ENCODE measurements at places on chromosomes 5 and 9.

DNA sequence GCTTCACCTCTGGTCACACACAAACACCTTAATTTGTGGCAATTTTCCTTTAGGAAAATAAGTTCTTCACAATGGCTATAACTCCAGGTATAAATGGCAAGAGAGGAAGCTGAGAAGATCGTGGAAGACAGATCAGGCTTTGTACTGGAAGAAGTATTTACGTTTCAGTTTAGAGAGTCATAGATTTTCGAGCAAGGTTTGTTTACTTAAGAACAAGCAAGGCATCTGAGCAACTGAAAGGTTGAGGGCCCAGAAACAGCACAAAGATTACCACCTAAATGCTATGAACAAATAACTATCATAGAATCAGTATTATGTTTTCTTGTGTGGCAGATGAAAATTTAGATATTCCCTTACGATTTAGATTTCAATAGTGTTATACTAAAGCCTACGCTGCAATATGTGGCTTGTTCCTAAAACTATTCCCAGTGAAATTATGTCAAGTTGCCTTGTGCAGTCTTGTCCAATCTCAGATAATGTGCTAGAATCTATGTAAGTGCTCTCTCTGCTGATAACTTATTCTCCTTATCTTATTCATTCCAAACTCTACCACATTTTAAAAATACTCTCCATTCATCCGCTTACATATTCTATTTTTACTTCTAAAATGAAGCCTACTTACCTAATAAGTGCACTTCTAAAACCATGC is 6.7 kb downstream of the SLCO4C1 start:
- no peak for DNase-seq

- DNase-seq = no peak
These were observed 89.3 kb downstream of the STARD4 start for GRCh38 chr5:111422747-111423720.

- no peak for DNase-seq
These were observed 75.8 kb upstream of the IER5L start for GRCh38 chr9:129253803-129254381.

GRCh38 chr5:2131826-2132496 is 249.2 kb upstream of the IRX4 start:
- no peak for DNase-seq

DNA sequence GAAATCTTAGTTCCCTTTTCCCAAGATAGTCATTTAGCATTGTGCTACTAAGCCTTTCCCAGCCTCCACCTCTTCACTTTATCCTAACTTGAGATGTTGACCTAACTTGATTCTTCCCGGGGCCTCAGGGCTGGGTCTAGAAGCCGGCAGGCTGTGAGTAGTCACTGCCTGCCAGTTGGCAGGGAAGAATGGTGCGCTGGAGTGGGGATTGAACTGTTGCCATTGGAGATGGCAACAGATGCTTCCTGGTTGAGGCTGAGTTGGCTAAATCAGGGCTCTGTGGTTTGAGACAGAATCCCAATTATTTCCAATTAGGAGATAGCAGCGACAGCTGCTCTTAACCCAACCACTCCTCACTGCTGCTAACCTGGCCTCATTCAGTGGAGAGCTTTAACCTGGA is 343.1 kb downstream of the BRINP1 start:
- DNase-seq = peak; percentile 3

DNA sequence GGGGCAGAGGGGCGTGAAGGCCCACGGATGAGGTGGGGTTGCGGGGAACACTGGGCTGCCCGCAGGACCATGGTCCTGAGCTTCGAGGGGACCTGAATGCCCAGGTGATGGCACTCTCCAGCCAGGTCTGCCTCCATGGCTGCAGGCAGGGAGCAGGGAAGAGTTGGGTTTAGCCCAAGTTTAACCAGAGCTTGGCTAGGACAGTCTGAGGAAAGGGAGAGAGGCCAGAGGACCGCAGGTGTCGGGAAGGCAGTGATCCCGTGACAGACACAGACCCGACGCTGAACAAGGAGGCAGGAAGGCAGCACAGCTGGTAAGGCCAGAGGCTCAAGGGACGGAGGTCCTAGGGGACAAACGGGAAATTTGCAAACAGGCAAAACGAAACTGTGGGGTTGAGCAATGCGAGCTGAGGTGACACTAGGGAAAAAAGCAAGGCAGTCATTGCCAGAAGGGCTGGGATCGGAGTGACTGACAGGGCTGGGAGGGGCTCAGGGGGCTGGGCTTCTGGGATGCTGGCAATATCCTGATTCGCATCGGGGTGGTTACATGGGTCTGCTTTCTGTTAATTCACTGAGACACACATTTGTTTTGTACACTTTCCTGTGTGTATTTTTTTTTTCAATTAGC is 25.0 kb downstream of the ARPC5L start:
- no peak for DNase-seq

DNA sequence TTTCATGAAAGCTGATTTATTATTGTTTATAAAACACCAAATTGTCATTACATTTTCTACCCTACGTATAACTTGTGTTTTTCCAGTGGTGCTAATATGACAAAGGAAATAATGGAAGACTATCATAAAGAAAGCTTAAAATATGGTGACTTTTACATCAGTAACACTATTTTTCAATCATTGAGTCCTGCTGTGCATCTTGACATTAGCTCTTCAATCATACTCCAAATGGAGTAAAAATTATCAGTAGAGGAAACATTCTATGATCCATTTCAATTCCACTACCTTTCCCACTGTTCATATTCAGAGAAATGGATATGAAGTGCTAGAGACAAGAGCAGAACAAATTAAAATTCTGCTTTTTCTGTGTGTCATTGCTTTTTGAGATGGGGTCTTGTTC is 536.6 kb downstream of the RAB3C start:
- no peak for DNase-seq

- no peak for DNase-seq
These were observed 490.9 kb upstream of the RGMB start for GRCh38 chr5:98282521-98282920.

DNA sequence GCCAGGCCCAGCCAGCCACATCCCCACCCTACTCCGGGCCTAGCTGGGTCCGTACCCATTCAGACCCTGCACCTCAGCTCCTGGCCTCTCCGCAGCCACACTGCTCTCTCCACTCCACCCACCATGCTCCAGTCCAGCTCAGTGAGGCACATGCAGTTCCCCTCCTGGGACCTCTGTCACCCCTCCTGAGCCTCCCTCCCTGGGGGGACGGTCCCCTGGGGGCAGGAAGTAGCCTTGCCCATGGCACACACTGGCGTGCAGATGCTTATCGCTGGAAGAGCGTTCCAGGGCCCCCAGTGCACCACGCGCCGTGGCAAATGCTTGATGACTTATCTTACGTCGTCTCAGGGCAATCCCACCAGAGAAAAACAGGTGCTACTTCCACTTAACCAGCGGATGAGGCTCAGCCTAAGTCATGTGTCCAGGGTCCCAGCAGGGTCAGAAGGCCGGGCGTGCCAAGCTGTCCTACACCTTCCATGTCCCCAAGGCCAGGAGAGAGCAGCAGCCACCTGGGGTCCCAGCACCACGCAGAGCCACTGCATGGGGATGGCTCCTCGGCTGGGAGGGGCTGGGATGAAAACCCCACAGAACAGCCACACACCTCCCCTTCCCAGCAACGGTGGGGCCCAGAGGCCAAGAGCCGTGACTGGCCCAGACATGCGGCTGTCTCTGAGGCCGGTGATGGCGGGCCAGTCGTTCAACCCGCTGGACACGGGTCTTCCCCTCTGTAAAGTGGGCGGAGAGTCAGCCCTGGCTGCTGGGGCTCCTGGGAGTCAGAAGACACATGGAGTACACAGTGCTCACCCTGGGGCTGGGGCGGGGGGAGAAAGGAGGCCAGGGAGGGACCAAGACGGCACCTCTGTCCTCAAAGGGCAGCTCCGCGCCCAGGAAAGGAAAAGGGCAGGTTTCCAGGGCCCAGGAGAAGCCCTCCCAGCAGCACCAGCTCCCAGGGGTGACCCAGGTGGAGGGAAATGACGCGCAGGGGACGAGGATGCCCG is 2.6 kb upstream of the CCDC187 start:
- DNase-seq = no peak

GRCh38 chr5:167694325-167695147 is 596.9 kb upstream of the WWC1 start:
- no peak for DNase-seq

DNA sequence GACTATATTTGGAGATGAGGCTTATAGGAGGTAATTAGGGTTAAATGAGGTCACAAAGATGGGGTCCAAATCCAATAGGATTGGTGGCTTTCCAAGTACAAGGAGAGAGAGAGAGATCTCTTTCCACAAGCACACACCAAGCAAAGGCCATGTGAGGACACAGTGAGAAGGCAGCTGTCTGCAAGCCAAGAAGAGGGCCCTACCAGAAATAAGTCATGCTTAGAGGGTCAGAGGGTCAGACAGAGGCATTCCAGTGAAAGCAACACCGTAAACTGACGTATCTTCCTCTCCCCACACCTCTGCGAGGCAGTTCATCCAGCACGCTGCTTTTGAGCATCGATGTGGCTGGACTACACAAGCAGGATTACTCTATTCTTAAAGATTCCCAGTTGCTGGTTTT is 87.9 kb downstream of the SLC1A3 start:
- no peak for DNase-seq

GRCh38 chr5:139839918-139840317 is 44.3 kb downstream of the PSD2 start:
- no peak for DNase-seq

DNA sequence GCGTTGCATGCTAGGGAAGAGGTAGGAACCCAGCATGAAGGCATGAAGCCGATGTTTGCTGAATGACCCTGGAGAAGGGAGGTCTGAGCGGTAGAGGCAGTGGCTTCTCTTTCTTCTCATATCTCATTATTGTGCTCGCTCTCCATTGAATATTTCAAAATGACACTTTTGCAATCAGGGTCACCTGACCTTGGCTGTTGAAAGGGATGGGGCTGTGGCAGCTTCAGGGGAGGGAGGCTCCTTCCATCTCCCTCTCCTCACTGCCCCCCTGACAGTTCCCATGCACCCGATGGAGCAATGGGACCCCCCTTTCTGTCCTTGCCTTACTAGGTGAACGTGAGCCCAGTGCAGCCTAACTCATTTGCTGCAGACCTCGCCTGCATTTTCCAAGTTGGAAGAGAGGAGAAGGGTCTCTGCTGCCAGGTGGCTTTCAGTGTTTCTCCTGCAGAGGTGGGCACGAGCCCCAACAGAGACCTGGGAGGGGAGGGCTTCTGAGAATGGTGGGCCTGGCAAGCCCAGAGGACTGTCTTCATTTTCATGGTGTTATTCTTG is 17.9 kb downstream of the STC2 start:
- no peak for DNase-seq

DNA sequence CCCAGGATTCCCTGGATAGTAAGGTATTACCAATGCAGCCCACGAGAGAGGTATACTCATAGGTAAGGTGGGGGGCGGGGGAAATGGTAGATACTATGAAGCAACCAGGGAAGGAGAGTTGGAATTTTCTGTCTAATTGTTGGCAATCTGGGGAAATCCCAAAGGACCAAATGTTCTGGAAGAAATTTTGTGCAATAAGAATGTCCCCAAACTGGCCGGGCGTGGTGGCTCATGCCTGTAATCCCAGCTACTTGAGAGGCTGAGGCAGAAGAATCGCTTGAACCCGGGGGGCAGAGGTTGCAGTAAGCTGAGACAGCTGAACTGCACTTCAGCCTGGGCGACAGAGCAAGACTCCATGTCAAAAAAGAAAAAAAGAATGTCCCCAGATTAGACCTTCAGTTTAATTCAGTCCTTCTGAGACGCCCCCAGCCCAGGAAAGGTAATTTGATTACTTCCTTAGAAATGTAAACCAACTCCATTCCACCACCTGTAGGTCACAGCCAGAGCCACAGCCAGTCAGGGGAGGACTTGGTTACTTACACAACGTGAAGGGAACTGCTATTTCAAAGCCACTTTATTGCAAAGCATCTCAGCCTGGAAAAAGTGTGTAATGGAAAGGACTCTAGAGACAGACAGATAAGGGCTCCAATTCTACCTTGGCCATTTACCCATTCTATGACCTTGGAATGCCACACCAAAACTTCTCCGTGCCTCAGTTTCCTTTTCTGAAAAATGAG is 50.0 kb upstream of the KLF4 start:
- DNase-seq = no peak
